ENCODE measurements at places on chromosomes 2 and 18.
A peak's percentile ranks its signal among the peaks of the same experiment; 100 is the strongest.

DNA sequence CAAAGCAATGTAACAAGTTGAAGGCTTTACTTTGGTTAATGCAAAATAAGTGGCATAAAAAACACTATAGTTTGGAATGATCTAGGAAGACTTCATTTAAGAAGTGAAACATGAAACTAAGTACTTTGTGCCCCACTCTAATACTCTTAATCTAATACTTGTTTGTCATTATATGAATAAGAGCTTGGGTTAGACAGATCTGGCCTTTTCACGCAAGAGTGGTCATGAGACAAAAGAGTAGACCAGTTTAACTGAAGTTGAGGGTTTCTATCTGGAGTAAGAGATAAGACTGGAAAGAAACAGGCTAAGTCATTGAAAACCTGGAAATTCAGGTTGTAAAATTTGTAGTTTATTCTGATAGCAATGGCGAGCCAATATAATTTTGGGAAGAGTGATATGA is 2.8 kb downstream of the SLC30A6 start:
- DNase-seq: no peak

DNA sequence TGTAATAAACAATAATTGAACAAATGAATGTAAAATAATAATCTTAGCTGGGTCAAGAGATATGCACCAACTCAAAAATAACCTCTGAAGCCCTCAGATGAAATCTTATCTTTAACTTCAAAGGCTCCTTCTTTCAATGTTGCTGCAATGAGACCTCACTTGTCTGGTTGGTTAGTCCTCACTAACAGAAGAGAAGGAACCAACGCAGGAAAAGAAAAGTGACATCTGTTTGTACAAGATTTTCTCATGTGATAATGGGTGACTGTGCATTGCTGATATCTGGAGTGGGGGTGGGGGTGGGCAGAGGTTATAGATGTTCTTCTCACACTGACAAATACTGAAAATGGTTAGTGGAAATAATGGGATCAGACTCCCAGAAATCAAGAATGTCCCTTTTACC is 2.6 kb downstream of the SCN7A start:
- no peak for DNase-seq

GRCh38 chr2:132439703-132440398 is 23.2 kb downstream of the GPR39 start:
- no peak for DNase-seq

DNA sequence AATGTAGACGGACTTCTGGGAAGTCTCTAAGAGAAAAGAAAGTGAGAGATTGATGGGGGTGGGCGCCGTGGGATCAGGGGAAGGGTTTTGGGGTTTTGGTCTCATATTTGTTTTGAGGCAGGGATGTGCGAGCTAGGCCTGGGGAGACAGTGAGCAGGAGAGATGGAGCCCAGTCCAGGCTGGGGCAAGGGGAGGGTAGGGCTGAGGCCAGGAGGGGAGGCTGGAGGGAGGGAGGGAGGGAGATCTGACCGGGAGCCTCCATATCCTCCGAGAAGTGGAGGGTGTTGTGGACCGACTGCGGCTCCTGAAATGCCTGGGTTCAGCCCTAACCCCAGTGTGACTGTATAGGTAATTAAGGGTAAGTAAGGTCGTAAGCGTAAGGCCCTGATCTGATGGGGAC is 72.8 kb upstream of the ODC1 start:
- peak; percentile 21 for DNase-seq

GRCh38 chr2:204984518-204984917 is 439.2 kb downstream of the PARD3B start:
- DNase-seq: no peak

DNA sequence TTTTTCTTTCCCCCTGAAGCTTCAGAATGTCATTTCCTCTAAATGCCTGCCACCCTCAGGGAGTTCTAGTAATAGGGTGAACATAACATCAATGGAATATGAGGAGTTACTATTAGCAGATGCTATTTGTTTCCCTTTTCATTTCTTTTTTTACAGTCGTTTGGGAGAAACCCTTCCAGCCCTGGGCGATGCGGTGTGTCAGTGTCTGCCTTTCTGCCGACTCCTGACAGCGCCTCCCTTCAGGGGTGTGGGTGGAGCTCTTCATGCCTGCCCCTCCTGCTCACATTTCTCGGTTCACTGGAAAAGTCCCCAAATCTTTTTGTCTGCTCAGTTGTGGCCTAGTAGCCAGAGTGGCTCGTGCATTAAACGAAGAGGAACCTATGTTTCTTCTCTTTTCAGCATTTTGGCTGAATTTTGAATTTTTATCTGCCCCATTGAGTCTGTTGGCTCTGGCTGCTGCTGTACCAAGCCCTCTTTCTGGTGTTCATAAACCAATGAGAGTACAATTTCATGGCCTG is 72.3 kb downstream of the FMNL2 start:
- no peak for DNase-seq

DNA sequence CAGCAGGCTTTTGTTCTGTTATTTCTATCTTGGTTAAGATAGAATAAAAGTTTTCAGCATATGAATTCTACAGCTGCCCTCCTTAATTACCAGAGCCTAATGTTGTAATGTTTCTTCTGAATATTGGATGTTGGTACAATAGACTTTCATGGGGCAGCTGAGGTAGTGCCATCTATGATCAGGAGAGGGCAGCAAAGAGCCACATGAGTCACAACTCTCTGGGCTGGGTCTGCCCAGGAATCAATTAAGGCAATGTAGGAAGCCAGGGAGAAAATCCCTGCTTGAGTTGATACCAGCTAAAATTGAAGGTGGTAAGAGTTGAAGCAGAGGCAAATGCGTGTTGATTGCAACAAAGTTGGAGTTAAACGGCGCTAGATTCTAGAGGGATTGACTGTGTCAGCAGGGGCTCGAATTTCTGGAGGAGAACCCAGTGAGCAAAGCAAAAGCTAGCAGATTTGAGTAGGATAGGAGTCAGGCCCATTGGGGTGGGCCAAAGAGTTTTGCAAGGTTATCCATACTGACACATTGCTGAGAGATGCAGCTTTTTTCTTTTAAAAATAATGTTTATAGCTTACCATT is 10.6 kb upstream of the MC5R start:
- peak; percentile 74 for DNase-seq

DNA sequence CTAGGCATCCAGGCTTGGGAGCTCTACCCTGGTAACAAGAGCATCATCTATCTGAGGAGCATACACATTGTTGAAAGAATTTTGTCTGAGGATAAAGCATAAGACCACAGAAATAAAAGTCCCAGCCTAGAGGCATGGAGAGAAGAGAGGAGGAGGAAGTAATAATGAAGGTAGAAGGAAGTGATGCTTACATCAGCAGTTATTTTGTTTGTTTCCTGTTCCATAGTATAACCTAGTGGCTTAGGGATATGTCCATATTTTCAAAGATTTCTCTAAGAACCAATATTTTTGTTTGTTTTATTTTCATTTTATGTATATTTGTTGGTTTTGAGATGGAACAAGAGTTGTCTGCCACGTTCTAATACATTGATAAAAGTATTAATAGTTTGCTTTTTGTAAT is 407.4 kb upstream of the SETBP1 start:
- DNase-seq: no peak

GRCh38 chr18:47754311-47755101 is 176.0 kb downstream of the SMAD2 start:
- DNase-seq: no peak

DNA sequence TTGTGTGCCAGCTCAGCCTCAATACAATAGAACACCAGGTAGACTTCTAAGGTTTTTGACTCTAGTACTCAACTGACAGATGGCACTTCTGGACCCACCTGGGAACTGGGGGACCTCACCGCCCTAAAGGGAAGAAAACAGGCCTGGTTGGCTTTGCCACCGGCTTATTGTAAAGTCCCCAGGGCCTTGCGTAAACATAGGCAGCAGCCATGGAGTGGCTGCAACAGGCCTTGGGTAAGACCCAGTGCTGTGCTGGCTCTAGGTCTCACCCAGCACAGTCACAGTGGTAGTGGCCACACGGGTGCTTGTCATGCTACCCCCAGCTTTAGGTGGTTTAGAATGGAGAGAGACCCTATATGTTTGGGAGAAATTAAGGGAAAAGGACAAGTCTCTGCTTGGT is 230.7 kb upstream of the SESTD1 start:
- DNase-seq: no peak

DNA sequence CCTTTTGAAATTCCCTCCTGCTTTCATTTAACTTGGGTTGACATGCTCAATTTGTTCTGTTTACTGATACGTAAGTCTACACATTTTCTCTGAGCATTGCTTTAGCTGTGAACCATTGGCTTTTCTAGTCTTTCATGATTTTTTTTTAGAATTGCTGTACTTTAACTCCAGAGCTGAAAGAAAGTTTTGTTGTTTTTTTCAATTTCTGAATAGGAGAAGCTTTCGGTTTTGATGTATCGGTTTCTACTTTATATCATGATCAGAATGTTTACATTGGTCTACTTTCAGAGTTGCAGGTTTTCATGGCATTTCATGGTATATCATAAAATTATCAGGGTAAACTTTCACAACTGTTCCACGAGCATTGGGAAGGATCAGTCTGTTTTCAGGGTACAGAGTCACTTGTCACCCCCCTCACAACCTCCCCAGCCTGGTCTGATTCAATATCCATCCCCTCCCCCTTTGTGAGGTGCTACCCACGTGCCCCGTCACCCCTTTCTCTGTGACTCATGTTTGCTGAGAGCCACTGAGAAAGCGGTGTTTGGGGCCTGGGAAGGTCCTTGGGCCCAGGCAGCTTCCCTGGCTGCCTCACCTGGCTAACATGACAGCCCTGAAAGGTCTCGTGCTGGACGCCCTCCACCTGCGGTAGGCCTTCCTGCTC is 7.0 kb downstream of the ASTL start:
- no peak for DNase-seq

DNA sequence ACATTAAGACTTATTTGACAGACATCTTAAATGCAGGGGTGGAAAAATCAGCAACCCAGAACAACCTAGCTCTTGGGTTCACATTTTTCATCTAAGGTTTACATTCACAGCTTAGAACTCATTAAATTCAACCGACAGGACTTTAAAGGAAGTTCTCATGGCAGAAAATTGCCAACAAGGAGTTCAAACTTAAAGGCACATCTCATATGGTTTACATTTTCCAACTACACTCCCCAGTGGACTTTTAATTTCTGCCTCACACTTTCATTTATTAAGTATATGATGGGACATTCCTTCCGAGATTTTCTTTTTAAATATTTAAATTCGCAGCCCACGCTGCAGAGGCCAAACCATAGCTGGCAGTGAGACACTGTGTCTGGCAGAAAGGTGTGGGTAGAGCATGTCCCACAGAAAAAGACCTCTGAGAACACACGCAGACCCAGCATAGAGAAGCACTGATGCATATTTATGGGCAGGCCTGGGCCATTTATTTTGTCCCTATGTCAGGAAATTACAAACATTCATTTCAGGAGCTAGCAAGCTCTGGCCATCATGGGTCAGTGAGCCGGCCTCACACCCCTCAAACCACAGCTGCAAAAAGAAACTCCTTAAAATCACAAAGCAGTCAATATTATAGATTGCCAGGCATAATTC is 46.3 kb downstream of the STK39 start:
- no peak for DNase-seq

- no peak for DNase-seq
Measured at GRCh38 chr2:73986085-73986681, 1.5 kb downstream of the TET3 start.

- no peak for DNase-seq
Measured at GRCh38 chr2:56801770-56802169, 618.0 kb downstream of the CCDC85A start.

DNA sequence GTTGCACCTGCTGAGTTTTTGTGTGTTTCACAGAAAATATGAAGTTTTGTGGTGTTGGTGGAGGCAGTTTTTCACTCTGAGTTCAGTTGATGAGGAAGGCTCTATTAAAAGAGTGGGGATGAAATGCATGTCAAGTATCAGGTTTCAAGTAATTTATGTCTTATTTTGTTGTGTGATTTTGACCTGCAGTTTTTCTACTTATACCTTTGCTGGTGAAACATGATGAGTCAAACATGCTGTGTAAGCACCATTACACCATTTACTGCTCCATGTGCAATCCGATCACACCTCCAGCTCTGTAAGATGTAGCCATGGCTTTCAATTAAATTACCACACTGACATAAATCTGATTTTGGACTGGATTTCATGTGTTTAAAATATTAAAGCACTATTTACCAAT is 174.5 kb upstream of the ZEB2 start:
- no peak for DNase-seq

- DNase-seq: no peak
Measured at GRCh38 chr2:112519506-112519905, 22.8 kb upstream of the POLR1B start.

DNA sequence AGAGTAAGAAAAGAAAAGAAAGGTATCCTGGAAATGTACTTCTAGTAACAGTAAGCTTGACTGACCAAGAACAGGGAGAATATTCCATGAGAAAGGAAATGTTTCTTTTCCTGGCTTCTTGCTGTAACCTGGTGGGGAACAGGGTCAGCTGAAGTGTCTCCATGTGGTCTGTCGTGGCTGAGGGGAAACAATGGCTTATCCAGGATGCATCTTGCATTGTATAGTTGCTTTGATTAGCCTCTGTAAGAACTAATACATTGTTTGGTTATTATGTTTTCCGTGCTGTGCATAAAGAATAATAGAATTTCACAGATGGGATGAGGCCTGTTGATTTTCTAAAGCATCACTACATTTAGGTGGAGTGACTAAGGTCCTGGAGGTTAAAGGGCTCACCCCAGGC is 4.9 kb downstream of the CREG2 start:
- DNase-seq: no peak
